ENCODE measurements at places on chromosomes 7 and 10. TPM values are rescaled to one million over a fixed set of nuclear protein-coding genes. Genes with fewer than 3 reads are reported as not detected.

The HOXA10 gene
- total RNA-seq = 22.1 TPM

DNA sequence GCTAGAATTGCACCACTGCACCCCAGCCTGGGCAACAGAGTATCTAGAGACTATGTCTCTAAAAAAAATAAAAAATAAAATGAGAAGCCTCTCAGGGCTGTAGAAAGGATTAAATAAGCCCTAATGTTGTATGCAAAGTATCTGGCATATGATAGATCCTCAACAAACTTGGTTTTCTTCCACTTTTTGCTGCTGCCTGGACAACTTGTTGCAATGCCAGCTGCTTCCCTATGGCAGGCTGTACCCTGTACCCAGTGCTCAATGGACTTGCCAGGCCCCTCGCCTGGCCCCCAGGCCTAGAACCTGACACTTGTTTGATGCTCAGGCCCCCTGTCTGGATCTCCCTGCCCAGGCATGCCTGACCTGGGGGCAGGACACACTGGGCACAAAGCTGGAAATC, 28.5 kb upstream of the CDH23 start:
- DNase-seq = no peak

DNA sequence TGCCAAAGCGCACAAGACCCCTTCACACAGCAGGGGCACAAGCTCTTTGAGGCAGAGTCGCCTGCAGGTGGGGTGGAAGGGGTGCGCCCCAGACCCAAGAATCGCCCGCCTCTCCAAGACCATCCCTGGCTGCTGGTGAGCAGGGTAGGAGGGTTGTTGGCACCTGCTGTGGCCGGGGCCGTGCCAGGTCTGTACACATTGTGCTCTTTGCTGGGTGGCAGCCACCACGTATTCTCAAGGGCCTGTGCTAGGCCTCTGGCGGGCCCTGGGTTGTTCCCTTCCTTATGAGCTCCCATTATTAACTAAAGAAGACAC, 84.4 kb downstream of the LHPP start:
- DNase-seq = no peak

The CEP55 gene
- total RNA-seq = 44.4 TPM

DNA sequence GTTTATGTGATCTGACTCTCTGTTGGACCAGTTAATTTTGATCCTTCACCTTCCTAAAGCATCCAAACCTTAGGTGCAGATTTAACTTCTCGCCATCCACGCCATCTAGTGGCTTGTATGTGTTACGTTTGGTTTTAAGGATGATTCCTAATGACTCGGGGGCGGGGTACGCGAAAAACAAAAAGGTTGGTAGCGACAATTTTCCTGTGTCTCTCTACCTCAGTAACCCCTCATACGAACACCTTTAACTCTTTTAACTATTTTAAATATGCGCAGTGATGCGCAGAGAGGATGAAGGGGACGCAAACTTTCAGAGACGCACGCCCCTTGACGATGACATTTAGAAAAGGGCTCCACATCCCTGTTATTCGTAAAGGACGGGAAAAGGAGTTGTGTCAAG, 714 bp upstream of the KCND2 start:
- DNase-seq = peak; percentile 35

- DNase-seq = no peak
Measured at GRCh38 chr10:61857746-61858145, 43.8 kb upstream of the ARID5B start.

- no peak for DNase-seq
Measured at GRCh38 chr7:77338260-77338659, 77.9 kb downstream of the GSAP start.

The LRGUK gene
- not detected for total RNA-seq

- DNase-seq = no peak
Measured at GRCh38 chr7:82376739-82377138, 66.8 kb downstream of the CACNA2D1 start.

The PHTF2 gene
- total RNA-seq = 5.1 TPM

- no peak for DNase-seq
Measured at GRCh38 chr7:100065452-100066186, 15.9 kb downstream of the ZNF3 start.

The UBTD1 gene
- 23.3 TPM for total RNA-seq

The HYCC1 gene
- total RNA-seq = 17.6 TPM

- no peak for DNase-seq
Measured at GRCh38 chr10:92112462-92112861, 178.4 kb downstream of the CPEB3 start.

DNA sequence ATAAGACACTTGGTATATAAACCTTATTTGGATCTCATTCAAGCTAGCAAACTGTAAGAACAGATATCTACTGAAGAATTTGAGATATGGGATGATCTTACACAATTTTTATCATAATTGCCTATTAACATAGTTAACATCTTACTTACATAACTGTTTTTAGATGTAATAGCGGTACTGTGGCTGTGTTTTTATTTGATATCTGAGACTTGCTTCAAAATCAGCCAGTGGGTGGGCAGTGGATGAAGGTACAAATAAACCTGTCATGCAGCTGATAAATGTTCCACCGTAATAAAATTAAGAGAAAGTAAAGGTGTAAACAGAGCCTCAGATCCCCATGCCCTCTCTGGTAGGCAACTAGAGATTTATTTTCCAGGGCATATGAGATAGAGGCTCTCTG, 28.4 kb upstream of the PTPRN2 start:
- no peak for DNase-seq

The NXPH1 gene
- total RNA-seq = 0.14 TPM

The AKR1C8 gene
- total RNA-seq = not detected

The TMEM140 gene
- total RNA-seq = 0.81 TPM

The SPAM1 gene
- not detected for total RNA-seq

DNA sequence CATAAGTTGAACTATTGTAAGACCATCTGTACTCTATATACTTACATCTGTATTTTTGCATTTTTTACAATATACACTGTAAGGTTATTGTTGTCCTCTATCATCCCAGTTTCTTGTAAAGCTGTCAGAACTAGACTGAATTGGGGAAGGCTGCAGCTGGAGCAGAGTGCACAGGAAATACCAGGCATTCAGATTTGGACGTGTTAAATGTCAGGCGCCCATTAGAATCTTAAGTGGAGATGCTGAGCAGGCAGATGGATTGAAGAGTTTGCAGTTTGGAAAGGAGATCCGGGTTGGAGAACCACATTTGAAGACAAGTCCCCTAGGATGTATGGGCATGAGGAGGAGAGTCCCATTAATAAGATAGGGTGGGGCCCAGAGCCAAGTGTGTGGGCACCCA, 40.4 kb downstream of the MTURN start:
- DNase-seq = no peak

The BICC1 gene
- total RNA-seq = 91.3 TPM

DNA sequence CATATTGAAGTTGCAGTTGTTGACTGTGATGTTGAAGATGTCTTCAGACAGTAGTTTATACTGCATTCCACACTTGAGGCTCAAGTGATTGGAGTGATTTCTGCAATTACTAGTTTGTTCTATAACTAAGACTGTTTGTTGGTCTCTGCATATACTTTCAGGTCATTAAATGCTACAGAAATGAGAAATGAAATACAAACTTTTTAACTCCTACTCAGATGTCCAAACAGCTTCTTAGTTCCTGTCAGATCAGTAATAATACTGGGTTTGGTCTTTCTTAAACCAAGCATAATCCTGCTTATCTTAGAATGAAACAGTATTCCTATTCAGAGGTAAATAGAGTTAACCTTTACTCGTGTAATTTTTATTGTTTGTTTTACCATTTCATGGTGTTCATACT, 115.9 kb downstream of the CCNY start:
- DNase-seq = no peak

DNA sequence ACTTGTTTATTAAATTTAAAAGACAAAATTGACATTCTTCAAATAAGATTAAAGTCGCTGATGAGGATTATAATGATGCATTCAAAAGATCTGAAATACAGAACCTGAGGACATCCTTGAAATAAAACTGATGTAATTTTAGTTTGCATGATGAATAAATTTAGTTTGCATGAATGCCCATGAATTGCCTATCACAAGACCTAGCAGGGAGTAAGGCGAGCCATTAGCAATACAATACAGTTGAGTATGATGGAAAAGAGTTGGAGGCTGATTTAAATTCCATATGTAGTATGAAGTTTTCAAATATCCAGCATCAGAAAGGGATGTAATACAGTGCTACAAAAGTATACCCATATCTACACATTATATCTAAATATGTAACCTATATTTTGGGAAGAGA, 321.3 kb downstream of the CACNA2D1 start:
- DNase-seq = no peak

Data from Caki2 (cell line).